Femur (tissue), 1 donor: ENCODE measurements at places on chromosomes 12 and 14.

GRCh38 chr14:99971941-99972747 is 93.1 kb upstream of the EVL start:
- DNase-seq, result peak; percentile 43

DNA sequence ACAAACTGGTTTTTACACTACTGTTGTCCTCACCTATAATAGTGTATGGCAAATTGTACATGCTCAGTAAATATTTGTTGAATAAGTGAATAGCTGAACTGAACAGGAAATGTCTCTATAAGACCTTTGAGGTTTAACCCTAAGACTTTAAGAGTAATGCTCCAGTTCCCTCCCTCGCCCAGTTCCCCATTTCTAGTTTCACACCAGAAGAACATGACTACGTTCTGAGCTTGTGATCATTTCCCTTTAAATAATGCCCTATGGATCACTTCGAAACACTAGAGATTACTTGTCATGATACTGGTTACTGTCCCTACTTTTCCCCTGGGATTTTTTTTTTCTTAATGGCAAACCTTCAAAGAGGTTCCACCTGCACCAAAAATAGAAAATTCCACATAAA is 69.3 kb downstream of the PRKD1 start:
- DNase-seq, result no peak

GRCh38 chr12:23193552-23193951 is 568.6 kb downstream of the ETNK1 start:
- no peak for DNase-seq

DNA sequence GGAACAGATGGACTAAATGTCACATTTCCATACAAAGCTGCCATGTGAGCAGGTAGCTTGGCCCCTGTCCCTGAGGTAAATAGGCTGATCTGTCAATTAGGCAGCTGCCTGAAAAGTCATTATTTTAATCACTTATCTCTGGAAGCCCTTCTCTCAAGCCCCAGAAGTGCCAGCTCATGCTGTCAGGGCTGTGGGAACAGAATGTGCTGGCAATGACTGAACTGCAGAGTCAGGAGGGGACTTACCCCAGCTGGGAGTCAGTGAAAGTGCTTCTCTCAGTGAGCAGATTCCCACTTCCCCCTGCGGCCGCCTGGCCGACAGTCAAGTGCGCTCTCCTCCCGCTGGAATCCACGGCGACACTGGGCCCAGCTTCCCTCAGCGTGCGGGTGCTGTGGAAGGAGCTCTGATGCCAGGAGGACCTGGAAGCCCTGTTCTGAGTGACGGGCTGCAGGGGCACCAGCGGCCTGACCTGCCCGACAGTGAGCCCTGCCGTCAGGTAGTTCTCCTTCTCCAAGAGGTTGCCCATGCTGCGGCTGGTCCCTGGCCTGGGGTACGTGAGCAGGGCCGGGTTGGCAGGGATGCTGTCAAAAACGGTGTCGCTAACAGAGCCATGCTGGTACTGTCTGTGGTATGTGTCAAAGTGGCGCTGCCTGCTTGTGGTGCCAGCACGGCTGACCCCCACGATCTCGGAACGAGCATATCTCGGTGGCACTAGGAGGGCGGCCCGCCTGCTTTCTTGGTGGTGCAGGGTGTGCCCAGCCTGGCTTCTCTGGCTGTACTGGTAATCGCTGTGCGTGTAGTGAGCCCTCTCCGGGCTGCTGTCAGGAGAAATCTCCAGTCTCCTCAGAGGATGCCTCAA is 18.7 kb downstream of the PKP2 start:
- peak; percentile 21 for DNase-seq

- DNase-seq, result no peak
Measured at GRCh38 chr12:23350808-23351207, 598.7 kb downstream of the SOX5 start.

DNA sequence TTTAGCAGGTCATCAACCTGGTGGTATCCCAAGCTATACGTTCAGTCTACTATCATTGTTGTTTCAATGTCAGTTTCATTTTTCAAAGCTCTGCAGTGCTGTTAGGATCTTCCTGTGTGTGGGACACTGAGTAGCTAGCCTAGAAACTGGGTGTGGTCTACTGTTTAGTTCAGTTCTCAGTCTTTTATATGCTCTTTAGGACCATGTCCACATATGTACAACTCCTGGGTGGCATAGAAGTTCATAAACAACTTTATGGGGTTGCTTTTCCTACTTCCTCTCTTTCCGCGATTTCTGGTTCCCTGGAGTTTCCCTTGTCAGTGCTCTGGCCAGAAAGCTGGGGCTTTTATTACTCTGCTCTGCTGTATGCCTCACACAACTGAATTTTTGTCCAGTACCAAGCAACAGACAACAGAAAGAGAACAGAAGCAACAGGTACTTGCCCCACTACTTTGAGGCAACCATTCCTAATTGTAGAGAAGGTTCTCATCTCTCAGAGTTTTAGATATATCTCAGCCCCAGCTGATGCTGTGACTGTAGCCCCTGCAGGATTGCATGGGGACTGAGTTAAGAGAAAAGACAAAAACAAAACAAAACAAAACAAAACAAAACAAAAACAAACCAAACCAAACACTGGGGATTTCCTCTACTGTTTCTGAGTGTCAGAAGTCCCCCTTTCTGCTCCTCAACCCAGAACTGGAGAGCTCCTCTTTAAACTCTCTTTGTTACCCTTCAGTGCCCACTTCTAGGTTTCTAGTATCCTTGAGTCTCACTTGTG is 30.3 kb downstream of the MIS18BP1 start:
- DNase-seq, result no peak

DNA sequence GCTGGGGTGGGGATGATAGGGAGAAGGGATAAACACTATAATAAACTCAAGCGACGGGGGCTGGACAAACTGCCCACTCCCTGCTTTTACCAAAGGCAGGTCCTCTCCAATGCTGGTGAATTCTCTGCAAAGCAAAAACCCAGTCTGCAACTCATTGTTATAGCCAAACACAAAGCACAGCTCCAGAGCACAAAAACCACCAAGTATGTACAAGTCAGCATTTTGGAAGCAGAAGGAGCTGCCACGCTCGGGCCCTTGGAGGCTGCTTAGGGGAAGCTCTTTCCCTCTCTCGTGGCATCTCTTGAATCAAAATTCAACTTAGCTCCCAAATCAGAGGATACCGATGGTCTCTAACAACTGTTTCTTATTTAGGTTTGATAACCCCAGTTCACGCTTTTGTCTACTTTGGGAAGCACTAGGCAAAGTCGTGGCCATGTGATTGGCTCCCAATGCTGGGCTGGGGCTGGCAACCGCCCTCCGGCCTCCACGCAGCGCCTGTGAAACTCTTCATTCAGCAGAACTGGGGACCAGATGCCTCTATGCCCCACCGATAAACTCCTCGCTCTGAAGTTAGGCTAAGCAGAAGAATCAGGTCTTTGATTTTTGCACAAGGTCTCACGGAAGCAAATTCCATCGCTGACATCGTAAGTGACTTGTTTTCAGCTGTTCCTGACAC is 158.5 kb upstream of the FOXN3 start:
- DNase-seq, result no peak
